Activated T-helper 1 cell treated with Interleukin-2 at 50 U/mL for 16 hours (primary cell): ENCODE measurements at places on chromosomes 6 and 20.

GRCh38 chr20:19074356-19074755 lies 138.1 kb upstream of the SLC24A3 start:
- DNase-seq: no peak

DNA sequence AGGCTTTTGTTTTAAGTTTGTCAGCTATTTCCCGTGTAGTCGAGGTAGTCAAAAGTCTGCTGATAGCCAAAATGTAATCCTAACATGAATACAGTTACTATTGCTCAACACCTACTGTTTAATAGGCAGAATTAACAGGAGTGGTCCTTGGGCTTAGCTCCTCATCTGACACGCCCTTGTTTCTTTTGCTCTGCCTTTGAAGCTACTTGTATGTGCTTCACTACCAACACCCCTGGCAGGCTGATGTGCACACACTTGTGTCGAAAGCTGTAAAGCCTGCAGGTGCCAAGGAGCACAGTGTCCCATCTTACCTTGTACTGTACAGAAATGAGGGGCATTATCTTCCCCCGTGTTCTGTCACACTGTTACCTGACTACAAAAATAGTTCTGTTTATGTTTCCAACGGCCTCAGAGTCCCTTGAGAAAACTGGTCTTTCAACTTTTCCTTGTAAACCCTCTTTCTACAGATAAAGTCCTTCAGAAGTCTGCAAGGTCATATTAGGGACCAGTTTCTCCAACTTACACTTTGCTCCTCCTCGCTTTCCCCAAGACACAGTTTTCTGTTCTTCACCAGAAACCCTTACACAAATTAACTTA lies 9.3 kb downstream of the SDHAF4 start:
- DNase-seq: no peak

DNA sequence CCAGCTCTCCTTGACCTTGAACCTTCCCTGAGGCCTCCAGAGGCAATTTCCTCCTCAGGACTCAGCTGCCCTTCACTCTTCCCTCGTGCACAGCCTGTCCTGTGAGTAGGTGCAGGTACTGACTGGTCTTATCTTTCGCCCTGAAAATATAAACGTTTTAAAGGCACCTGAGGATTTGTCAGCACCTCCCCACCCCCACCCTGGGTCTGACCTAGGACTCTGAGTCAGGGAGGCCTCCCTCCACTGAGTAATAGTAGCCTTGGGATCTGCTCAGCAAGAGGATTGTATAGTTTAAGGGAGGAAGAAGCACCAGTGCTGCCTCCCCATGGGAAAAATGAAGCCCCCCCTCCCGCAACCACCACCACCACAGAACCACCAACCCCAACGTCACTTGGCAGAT lies 54.6 kb downstream of the PPARD start:
- no peak for DNase-seq

DNA sequence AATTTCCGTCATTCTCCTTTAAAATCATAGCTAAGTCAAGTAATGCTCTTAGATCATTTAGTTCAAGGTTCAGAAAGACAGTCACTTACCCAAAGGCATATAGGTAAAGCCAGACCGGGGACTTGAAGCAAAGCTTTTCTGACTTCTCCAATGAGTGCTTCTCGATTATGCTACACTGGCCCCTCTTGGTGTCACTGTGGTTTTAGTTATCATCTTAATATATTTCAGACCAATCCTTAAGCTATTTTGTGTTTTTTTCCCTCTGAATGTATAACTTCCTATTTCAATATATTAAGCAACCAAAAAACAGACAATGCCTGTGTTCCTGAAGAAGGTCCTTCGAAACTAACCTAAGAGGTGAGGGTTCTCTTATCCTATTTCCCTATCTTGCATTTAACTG lies 3.9 kb downstream of the PRDM1 start:
- no peak for DNase-seq

DNA sequence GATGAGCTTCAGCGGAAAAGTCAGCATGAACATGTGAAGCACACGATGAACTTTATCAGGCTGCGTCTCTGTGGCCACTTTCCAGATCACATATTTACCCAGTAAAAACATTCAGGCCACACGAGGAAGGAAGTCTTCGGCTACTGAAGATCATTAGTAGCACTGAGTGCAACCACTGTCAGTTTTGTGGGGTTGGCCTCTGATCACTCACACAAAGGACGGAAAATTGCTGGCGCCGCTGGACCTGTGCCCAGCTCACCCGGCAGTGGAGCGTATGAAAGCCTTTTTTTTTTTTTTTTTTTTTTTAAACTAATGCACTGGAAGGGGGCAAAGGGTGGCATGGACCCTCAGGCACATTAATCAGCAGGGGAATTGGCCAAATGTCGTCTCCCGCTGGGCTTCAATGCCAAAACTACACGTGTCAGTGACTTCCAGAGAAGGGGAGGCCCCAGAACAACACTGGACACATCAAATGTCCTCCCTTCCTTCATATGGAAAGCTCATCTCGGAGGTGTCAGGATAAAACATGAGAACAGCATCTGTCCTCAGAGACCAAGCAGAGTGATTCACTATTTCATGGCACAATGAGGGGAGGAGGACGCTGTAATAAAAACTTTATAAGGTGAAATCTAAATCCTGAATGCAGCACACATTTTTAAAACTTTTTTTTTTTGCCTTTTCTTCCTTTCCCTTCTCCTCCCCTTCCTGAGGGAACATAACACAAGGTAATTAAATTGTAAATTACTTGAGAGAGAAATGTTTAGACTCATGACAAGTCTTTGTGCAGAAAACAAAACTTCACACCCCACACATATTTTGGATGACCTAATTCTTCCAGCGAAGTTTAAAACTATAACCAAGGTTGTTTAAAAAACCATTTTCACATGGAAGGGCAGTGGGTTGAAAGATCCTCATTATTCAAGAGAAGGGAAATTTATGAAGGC lies 223.4 kb downstream of the FOXC1 start:
- no peak for DNase-seq

- no peak for DNase-seq
These were observed 12.3 kb upstream of the HMGN4 start for GRCh38 chr6:26525838-26526237.

DNA sequence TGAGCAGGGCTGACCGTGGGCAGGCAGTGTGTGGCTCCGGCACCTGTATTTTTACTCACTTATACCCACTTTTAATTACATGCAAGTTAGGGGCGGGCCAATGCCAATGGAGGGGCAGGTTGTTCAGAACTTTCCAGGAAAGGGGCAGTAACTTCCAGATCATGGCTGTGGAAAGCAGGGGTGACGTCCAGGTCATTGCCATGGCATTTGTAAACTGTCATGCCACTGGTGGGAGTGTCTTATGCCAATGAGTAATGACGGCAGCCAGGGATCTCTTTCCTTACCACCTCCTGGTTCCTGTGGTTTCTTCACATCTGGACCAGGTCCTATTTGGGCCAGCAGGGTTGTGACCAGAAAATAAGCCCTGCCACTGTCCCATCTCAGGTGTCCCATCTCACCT lies 258.7 kb downstream of the THBS2 start:
- DNase-seq: no peak
